Muscle of leg (tissue), 16 donors: ENCODE measurements at places on chromosomes 16 and 17. TPM values are rescaled to one million over a fixed set of nuclear protein-coding genes. Genes with fewer than 3 reads are reported as not detected.
A peak's percentile ranks its signal among the peaks of the same experiment; 100 is the strongest.

DNA sequence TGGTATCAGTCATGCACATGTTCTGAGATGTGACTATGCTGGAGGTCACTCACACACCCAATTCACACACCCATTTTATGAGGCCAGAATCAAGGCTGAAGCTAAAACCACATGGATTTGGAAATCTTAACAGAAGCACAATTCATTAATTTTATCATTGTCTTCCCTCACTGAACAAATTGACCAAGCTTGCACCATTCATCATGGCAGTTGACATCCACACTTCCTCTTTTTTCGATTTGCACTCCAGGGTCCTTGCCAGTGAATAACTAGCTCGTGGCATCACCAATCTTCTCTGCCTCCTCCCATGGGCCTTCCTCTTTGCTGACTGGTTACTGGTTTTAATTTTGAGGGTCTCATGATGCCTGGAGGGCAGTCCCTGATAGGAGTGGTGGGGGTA is 123.0 kb upstream of the ASIC2 start:
- H3K4me1 ChIP-seq: no peaks in the 10 kb centered on the region
- no peak overlapping the region for H3K27ac ChIP-seq
- no peaks in the 10 kb centered on the region for H3K36me3 ChIP-seq
- DNase-seq: no peak
- no peaks in the 10 kb centered on the region for H3K27me3 ChIP-seq

GRCh38 chr17:76148015-76148326 is 6.9 kb upstream of the FOXJ1 start:
- no peaks in the 10 kb centered on the region for H3K36me3 ChIP-seq
- H3K27ac ChIP-seq: no peak overlapping the region
- H3K4me3 ChIP-seq: no peak overlapping the region
- DNase-seq: no peak
- peaks cover 3% of the 10 kb centered on the region for H3K27me3 ChIP-seq
- peaks cover 12% of the 10 kb centered on the region for H3K4me1 ChIP-seq

GRCh38 chr17:72264682-72265405 is 144.0 kb downstream of the SOX9 start:
- H3K4me1 ChIP-seq: peaks cover 2% of the 10 kb centered on the region
- peaks cover 11% of the 10 kb centered on the region for H3K27me3 ChIP-seq
- DNase-seq: no peak
- H3K27ac ChIP-seq: no peak overlapping the region
- no peak overlapping the region for H3K4me3 ChIP-seq

DNA sequence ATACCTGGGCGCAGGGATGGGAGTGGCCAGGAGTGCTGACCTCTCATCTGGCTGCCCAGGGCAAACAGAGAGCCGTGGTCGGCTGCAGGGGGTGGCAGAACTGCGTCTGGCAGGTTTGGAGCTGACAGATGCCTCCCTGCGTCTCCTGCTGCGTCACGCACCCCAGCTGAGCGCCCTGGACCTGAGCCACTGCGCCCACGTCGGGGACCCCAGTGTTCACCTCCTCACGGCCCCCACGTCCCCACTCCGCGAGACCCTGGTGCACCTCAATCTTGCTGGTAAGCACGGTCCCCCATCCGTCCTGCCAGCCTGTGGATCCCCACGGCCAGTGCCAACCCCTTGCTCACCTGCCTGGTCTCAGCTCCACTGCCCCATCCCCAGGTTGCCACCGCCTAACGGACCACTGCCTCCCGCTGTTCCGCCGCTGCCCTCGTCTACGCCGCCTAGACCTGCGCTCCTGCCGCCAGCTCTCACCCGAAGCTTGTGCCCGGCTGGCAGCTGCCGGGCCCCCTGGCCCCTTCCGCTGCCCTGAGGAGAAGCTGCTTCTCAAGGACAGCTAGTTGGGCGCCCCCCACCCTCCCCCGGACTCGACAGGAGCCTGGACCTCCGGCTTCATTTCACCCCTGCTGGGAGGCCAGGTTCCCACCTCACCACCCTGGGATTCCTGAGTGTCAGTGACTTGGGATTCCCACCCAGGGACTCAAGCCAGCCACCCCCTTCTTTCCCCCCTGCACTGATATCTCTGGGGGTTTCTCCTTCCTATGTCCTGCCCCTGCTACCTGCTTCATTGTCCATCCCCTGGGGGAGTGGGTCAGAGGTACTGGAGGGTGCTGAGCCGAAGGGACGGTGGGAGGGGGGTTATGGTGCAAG is 2.0 kb upstream of the ORAI3 start:
- DNase-seq: peak; percentile 54
- H3K27ac ChIP-seq: no peak overlapping the region
- no peak overlapping the region for H3K4me3 ChIP-seq
- peaks cover 28% of the 10 kb centered on the region for H3K36me3 ChIP-seq
- H3K4me1 ChIP-seq: peaks cover 40% of the 10 kb centered on the region
- H3K27me3 ChIP-seq: no peaks in the 10 kb centered on the region

GRCh38 chr16:65531475-65531874 is 409.6 kb upstream of the CDH11 start:
- no peak overlapping the region for H3K4me3 ChIP-seq
- H3K27ac ChIP-seq: no peak overlapping the region
- peaks cover 4% of the 10 kb centered on the region for H3K4me1 ChIP-seq

DNA sequence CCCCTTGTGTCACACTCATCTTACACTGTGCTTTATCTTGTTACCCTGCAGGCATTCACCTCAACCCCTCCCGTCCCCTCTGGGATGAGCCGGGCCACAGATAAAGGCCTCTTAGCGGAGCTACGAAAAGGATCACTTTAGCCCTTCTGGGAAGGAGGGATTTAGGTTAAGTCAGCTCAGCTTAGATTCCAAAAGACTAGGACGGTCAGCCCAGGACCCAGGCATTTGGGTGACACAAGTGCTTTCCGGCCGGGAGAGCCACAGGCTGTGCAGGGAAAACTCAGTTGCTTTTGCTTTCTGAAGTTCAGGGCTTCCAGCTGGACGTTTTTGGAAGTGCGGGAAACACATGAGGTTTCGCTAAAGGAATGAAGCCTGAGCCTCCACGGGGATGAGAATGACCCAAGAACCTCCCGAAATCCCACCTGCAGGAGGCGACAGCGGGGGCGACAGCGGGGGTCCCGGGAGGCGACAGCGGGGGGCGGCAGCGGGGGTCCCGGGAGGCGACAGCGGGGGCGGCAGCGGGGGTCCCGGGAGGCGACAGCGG is 11.6 kb upstream of the METRNL start:
- peaks cover 2% of the 10 kb centered on the region for H3K4me1 ChIP-seq
- no peaks in the 10 kb centered on the region for H3K27me3 ChIP-seq
- peak; percentile 79 for DNase-seq
- H3K27ac ChIP-seq: no peak overlapping the region

DNA sequence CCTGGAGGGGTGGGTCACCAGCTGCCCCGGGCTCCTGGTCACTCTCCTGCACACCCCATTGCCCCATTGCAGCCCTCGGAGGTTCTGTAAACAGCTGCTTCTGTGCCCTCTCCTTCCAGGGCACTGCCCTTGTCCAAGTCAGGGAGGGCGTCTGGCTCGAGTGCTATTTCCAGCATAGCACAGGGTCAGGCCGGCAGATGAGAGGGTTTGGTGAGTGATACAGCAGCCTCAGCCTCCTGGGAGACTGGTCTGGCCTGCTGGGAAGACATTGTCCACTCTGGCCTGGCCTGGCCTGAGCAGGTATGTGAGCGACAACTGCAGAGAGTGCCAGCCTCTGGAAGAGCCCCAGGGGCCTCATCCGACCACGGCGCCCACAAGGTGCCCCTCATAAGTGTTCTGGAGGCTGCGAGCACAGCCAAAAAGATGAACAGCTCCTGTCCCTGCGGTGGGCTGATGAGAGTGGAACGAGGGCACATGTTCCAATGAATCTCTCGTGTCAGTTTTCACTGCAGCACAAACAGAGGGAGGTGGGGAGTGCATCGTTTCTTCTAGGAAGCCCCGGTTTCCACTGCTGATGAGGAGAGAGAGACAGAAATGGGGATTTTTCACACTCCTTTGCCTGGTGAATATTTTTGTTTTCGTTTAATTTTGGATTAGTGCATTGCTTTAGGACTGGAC is 105.8 kb upstream of the SDK2 start:
- no peak overlapping the region for H3K27ac ChIP-seq
- no peak for DNase-seq
- H3K4me3 ChIP-seq: no peak overlapping the region
- peaks cover 44% of the 10 kb centered on the region for H3K27me3 ChIP-seq
- H3K36me3 ChIP-seq: no peaks in the 10 kb centered on the region

GRCh38 chr17:40203131-40203530 is 16.0 kb upstream of the WIPF2 start:
- H3K27me3 ChIP-seq: no peaks in the 10 kb centered on the region
- H3K4me3 ChIP-seq: no peak overlapping the region
- H3K27ac ChIP-seq: no peak overlapping the region

GRCh38 chr17:82007495-82008257 is 15.0 kb downstream of the CENPX start:
- H3K4me1 ChIP-seq: peaks cover 40% of the 10 kb centered on the region
- H3K4me3 ChIP-seq: no peak overlapping the region
- DNase-seq: no peak
- H3K27ac ChIP-seq: no peak overlapping the region

- H3K36me3 ChIP-seq: no peaks in the 10 kb centered on the region
- H3K27ac ChIP-seq: no peak overlapping the region
Measured at GRCh38 chr17:11953924-11954323, 43.4 kb downstream of the ZNF18 start.

- H3K27ac ChIP-seq: no peak overlapping the region
- H3K4me1 ChIP-seq: peaks cover 3% of the 10 kb centered on the region
- no peak for DNase-seq
- H3K36me3 ChIP-seq: no peaks in the 10 kb centered on the region
- H3K27me3 ChIP-seq: no peaks in the 10 kb centered on the region
Measured at GRCh38 chr17:52986056-52986662, 827.6 kb upstream of the CA10 start.

- H3K27ac ChIP-seq: no peak overlapping the region
- no peaks in the 10 kb centered on the region for H3K36me3 ChIP-seq
- H3K4me1 ChIP-seq: peaks cover 10% of the 10 kb centered on the region
- DNase-seq: no peak
Measured at GRCh38 chr17:76014925-76015261, 12.2 kb downstream of the EVPL start.

DNA sequence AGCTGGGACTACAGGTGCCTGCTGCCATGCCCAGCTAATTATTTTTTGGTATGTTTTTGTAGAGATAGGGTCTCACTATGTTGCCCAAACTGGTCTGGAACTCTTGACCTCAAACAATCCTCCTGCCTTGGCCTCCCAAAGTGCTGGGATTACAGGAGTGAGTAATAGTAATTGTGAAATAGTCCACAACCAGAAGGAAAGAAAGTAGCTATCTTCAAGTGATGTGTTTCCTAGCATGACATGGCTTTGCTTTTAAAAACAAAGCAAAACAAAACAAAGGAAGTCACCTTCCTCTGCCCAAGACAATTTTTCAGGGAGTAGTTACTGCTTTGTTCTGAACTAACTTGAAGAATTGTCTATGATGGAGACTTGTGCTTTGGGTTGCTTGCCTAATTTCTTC is 27.0 kb downstream of the ATP6V0A1 start:
- peaks cover 67% of the 10 kb centered on the region for H3K36me3 ChIP-seq
- no peaks in the 10 kb centered on the region for H3K27me3 ChIP-seq
- DNase-seq: no peak

DNA sequence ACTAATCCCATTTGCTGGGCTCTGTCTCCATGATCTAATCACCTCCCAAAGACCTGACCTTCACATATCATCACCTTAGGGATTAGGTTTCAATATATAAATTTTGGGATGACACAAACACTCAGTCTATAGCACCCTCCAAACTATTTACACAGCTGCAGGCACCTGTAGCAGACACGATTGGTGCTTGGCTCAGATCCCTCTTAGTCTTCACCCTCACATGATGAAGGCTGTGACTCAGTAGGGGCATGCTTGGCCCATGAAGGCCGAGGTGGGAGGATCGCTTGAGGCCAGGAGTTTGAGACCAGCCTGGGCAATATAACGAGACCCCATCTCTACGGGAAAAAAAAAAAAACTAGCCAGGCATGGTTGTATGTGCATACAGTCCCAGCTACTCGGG is 73.5 kb downstream of the HS3ST2 start:
- no peaks in the 10 kb centered on the region for H3K4me1 ChIP-seq
- DNase-seq: no peak
- H3K27ac ChIP-seq: no peak overlapping the region
- H3K4me3 ChIP-seq: no peak overlapping the region
- no peaks in the 10 kb centered on the region for H3K27me3 ChIP-seq

- DNase-seq: no peak
- H3K36me3 ChIP-seq: no peaks in the 10 kb centered on the region
- H3K4me1 ChIP-seq: no peaks in the 10 kb centered on the region
- H3K4me3 ChIP-seq: no peak overlapping the region
- H3K27me3 ChIP-seq: no peaks in the 10 kb centered on the region
Measured at GRCh38 chr16:75957870-75958269, 231.6 kb upstream of the CPHXL start.

GRCh38 chr17:39235555-39236449 is 10.1 kb upstream of the STAC2 start:
- H3K36me3 ChIP-seq: no peaks in the 10 kb centered on the region
- no peak overlapping the region for H3K4me3 ChIP-seq
- H3K27ac ChIP-seq: no peak overlapping the region
- peaks cover 11% of the 10 kb centered on the region for H3K27me3 ChIP-seq

- DNase-seq: peak; percentile 62
- H3K27me3 ChIP-seq: no peaks in the 10 kb centered on the region
- peaks cover 11% of the 10 kb centered on the region for H3K4me1 ChIP-seq
- peak overlapping the region; percentile 73 for H3K27ac ChIP-seq
- H3K4me3 ChIP-seq: peak overlapping the region; percentile 74
- no peaks in the 10 kb centered on the region for H3K36me3 ChIP-seq
Measured at GRCh38 chr17:69326377-69327059, 415 bp downstream of the ABCA5 start.

DNA sequence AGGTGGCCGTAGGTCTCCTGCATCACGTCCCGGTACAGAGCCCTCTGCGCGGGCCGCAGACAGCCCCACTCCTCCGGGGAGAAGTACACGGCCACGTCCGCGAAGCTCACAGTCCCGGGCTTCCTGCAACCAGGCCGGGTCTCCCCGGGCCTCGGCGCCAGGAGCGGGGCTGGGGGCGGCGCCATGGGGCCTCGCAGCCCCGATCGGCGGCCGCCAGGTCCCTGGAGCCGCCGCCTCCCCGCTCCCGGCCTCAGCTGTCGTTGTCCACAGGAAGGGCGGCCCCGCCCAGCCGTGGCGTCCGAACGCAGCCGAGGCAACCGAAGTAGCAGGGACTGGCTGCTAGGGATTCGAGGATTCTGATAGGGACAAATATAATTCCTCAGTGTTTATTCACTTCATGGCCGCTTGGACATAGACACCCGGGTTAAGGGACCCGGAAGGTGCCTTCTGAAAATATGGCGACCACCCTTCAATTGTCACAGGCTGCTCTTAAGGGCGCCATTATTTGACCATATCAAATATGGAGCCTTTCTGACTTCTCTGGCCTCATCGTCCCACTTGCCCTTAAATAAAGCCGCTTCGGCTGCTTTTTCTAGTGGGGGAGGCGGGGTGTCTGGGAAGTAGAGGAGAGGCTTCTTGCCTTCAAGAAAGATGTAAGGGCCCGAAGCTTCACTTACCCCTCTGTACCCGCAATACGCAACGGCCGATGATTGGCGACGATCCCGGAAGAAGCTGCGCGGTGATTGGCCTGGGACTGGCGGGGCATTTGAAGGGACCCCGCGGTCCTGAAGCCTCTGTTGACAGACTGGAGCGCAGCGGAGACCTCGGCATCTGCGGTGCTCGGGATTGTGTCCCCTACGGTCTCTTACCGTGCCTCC is at the start of gene ZNF688:
ZNF688 (minus strand) TSS at position 270 of the 878 bp plus-strand sequence; CDS start at position 185, 85 bp downstream.
- H3K27me3 ChIP-seq: no peaks in the 10 kb centered on the region
- peaks cover 9% of the 10 kb centered on the region for H3K36me3 ChIP-seq
- H3K27ac ChIP-seq: peak within 1 kb of the TSS; percentile 99
- H3K4me1 ChIP-seq: peaks cover 23% of the 10 kb centered on the region
- H3K4me3 ChIP-seq: peak within 1 kb of the TSS; percentile 82

Gene OR1E1
- total RNA-seq: not detected

Gene BRIP1
- 5.1 TPM for total RNA-seq

Gene CDH5
- total RNA-seq: 50.9 TPM

Gene ADCY9
- 9.5 TPM for total RNA-seq

Gene TBC1D28
- total RNA-seq: not detected

Gene MEIOB
- not detected for total RNA-seq

Gene GAS2L2
- 0.04 TPM for total RNA-seq

Gene PIK3R6
- 1.5 TPM for total RNA-seq
